Fibroblast of lung (primary cell): ENCODE measurements at places on chromosomes 2 and 18. TPM values are rescaled to one million over a fixed set of nuclear protein-coding genes. Genes with fewer than 3 reads are reported as not detected.

CYS1 gene
- 1.5 and 5.1 TPM in 2 replicates for total RNA-seq

DNA sequence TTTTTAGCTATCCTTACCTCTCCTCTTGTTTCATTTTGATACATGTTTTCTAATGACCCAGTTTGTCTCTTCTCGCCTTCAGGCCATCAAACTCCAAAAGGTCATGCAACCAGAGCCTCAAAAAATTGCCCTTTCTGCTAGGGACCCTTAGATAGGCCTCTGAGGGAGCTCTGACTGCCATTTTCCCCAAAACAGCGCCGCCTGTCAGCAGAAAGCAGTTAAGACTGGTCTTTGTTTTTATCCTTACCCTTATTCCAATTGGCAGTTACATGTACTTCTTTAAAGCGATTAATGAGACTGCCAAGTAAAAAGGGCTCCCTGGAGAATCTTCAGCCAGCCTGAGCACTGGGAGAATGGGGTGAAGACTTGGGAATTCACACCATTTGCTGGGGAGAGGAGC is 55.1 kb upstream of the RIT2 start:
- DNase-seq, result no peak
- H3K4me3 ChIP-seq, result no peak overlapping the region
- no peaks in the 10 kb centered on the region for H3K27me3 ChIP-seq

GRCh38 chr2:888211-888801 is 62.3 kb upstream of the SNTG2 start:
- no peaks in the 10 kb centered on the region for H3K4me1 ChIP-seq
- H3K27ac ChIP-seq, result no peak overlapping the region
- no peaks in the 10 kb centered on the region for H3K27me3 ChIP-seq
- no peak overlapping the region for H3K4me3 ChIP-seq
- no peak for DNase-seq

UGT1A5 gene
- total RNA-seq, result not detected in 2 replicates

- no peaks in the 10 kb centered on the region for H3K36me3 ChIP-seq
- no peak overlapping the region for H3K4me3 ChIP-seq
Measured at GRCh38 chr2:96523659-96524481, 12.7 kb upstream of the ARID5A start.
